Fibroblast of lung (primary cell): ENCODE measurements at places on chromosomes 6 and 20. TPM values are rescaled to one million over a fixed set of nuclear protein-coding genes. Genes with fewer than 3 reads are reported as not detected.

The HAO1 gene
- total RNA-seq, result not detected in 2 replicates

The C4B gene
- total RNA-seq, result 19.0 and 43.9 TPM in 2 replicates

The EGFL8 gene
- total RNA-seq, result 0.99 and 1.0 TPM in 2 replicates

The GNRH2 gene
- not detected in 2 replicates for total RNA-seq

The CST11 gene
- total RNA-seq, result not detected in 2 replicates

The VSTM2L gene
- total RNA-seq, result 1.5 and 1.7 TPM in 2 replicates

The LGSN gene
- total RNA-seq, result under 0.01 TPM in 1 of 2 replicates, not detected in the other

The DPPA5 gene
- total RNA-seq, result not detected in 2 replicates

The PACRG gene
- total RNA-seq, result 0.26 and 0.66 TPM in 2 replicates

The BNIP5 gene
- not detected in 2 replicates for total RNA-seq

The DYNLT2 gene
- 0.83 and 1.0 TPM in 2 replicates for total RNA-seq

The BHLHE23 gene
- total RNA-seq, result not detected in 2 replicates

The OLIG3 gene
- not detected in 2 replicates for total RNA-seq

The ENPP4 gene
- 3.6 and 4.0 TPM in 2 replicates for total RNA-seq

The CALHM4 gene
- not detected in 2 replicates for total RNA-seq

The PBOV1 gene
- not detected in 2 replicates for total RNA-seq

The OVOL2 gene
- total RNA-seq, result not detected in 2 replicates

The LYRM4 gene
- total RNA-seq, result 14.5 and 18.0 TPM in 2 replicates

The PI3 gene
- not detected in 2 replicates for total RNA-seq

The WFDC5 gene
- total RNA-seq, result not detected in 2 replicates

The TCF21 gene
- 8.2 and 11.1 TPM in 2 replicates for total RNA-seq

The ERVFRD-1 gene
- total RNA-seq, result not detected in 2 replicates

The CLPSL2 gene
- not detected in 2 replicates for total RNA-seq
